NCI-H187 (cell line): ENCODE measurements at places on chromosomes 4 and X.

DNA sequence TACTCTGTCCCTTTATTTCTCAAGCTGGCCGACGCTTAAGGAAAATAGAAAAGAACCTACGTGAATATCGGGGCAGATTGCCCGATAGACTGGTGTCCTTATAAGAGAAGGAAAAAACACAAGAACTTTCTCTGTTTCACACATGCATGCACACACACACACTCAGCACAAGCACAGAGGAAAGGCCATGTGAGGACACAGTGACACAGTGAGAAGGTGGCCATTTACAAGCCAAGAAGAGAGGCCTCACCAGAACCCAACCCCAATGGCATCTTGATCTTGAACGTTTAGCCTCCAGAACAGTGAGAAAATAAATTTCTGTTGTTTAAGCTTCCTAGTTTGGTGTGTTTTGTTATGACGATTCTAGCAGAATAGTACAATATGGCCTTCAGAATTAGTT lies 37.0 kb downstream of the SPRY1 start:
- DNase-seq = no peak

DNA sequence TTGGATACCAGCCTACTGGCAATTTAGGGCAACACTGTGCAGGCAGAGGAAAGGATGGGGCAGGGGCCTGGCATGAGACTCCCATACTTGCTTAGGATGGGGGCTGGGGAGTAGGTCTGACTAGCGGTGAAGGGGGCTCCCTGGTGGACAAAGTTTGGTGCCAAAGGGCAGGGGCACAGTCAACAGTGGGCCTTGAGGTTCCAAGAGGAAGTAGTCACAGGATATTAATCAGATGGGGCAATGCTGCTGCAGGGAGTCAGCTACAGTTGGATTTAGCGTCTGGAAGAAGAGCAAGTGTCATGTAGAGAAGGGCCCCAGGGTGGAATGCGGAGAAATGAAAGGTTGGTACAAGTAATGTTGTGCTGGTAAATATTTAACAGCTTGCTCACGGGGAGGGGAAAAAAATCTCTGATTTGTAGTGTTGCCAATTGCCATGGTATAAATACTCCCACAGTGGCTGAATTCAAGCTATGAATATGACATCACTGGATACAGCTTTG lies 139.4 kb downstream of the PJA1 start:
- no peak for DNase-seq

GRCh38 chr4:8861576-8862295 lies 9.9 kb downstream of the HMX1 start:
- no peak for DNase-seq

DNA sequence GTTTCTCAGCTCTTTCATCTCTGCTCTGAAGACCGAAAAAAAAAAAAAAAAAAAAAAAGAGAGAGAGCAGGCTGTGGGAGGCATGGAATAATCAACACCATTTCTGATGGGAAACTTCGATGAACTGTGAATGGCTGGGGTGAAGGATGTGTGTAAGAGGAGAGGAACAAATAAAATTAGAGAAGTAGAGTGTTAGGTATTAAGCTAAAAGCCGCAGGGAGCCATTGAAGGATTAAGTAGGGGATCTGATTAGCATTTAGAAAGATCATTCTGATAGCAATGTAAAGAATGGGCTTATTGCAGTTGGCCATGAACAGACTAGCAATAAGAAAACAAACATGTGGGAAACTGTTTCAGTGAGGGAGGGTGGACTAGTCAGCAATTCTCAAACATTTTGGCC lies 33.6 kb upstream of the JADE1 start:
- no peak for DNase-seq

GRCh38 chrX:149453030-149453429 lies 52.1 kb downstream of the IDS start:
- DNase-seq = no peak
